Dermis microvascular lymphatic vessel endothelial cell (primary cell): ENCODE measurements at places on chromosomes 5 and 9.

DNA sequence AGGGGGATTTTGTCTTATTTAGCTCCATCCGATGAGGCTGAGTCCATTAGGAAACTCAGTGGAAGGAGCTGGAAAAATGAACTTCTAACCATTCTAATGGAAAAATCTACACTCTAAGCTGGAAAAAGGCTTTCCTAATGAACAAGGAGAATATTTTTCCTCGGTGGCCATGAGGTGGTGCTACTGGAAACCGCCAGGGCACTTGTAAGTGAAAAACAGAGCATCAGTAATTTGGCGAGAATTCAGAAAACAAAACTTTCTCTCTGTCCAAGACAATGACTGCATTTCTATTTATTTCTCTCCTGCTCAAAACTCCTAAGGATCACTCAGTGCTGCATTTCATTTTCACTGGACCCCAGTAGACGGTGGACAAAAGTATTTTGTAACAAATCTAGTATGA is 237.6 kb downstream of the TENT4A start:
- no peak for DNase-seq

DNA sequence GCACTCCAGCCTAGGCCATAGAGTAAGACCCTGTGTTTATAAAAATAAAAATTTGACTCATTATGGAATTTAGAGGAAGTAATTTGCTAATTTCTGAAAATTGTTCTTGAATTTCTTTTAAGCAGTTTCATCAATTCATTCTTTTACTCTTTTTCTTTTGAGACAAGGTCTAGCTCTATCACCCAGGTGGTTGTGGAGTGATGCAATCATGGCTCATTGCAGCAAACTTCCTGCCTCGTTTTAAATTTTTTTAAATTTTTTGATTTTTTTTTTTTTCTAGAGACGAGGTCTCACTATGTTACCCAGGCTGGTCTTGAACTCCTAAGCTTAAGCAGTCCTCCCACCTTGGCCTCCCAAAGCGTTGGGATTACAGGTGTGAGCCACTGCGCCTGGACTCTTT is 3.1 kb upstream of the CAMLG start:
- DNase-seq, result no peak

DNA sequence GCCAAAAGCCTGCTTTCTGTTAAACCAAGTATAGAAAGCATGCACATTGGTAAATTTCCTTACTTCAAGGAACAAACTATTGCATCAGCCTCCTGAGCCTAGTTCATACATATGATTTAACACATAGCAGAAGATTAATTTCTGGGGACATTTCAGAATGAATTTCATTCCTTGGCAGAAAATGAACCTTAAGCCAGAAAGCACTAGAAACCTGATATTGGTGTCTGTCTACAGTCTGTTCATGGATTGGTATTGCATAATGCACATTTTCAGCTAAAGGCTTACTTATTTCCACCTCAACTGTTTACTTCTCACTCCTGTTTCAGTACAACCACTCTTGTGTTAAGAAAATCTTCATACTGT is 1471.8 kb upstream of the NUDT12 start:
- no peak for DNase-seq

DNA sequence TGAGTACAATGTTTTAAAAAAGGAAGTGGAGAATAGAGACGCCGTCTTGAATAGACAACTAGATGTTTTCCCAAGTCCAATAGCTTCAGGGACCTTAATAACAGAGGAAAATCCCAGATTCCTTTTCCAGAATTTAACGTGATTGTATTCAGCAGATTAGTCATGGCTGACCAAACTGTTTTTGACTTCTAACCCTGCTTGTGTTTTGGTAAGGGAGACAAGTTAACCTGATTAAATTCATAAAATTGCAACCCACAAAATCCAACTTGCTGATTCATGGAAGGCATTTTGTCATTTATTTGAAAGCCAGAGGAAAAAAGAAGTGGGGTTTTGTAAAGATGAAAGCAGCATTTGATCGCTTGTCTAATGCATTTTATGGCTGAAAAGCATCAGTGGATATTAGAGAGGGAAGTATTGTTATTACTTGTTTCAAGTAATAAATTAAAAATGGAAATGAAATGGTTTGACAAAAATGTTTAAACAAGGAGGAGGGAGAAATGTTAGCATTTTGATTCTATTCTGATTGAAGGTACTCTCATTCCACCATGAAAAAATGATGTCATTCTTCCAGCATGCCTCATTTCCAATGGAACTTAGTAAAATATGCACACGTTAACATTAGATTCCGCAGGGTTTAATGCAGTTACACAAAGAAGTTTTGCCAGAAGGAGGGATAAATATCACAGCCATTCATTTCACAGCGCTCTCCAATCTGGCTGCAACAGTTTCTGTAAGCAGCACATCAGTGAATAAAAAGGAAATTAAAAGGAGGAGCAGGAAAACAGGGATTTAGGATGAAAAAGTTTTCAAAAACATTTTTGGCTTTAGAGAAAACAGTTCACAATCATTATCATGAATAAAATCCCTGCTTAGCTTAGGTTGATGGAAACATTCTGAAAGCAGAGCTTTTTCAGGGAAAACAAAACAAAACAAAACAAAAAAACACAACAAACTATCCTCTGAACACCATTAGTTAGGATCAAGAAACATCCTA is 314.7 kb downstream of the PRR16 start:
- DNase-seq, result no peak

DNA sequence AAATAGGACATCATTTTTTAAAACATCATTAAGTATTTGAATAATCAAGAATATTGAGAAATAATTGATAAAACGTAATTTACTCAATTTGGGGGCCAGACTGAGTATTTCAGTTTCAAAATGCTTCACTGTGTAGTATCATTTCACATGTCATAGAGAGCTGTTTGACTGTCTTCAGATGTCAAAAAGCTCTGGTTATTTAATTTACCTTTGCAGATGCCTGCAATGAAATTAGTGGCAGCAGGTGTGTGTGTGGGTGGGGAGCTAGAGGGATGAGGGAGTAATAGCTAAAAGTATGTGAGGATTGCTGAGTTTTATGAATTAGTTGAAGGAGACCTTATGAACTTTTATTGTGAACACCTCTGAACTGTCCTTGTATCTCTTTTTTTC is 567.2 kb upstream of the MEF2C start:
- DNase-seq, result no peak

GRCh38 chr9:2236850-2237249 is 221.7 kb downstream of the SMARCA2 start:
- DNase-seq, result no peak

GRCh38 chr9:4223312-4223833 is 76.5 kb downstream of the GLIS3 start:
- no peak for DNase-seq

- DNase-seq, result peak; percentile 66
These were observed 104.1 kb downstream of the TSSK1B start for GRCh38 chr5:113330533-113331208.

- no peak for DNase-seq
These were observed 1.4 kb downstream of the ZSWIM6 start for GRCh38 chr5:61333321-61333953.

- DNase-seq, result no peak
These were observed 1.4 kb upstream of the GABRB2 start for GRCh38 chr5:161547738-161548486.
